ENCODE measurements at places on chromosomes 5 and 9. TPM values are rescaled to one million over a fixed set of nuclear protein-coding genes. Genes with fewer than 3 reads are reported as not detected.

Gene PITX1
- total RNA-seq: 3.1 TPM

Gene IL5
- not detected for total RNA-seq

Gene GGTA1
- total RNA-seq: under 0.01 TPM

Gene LCN10
- total RNA-seq: not detected

Gene TAF1L
- total RNA-seq: under 0.01 TPM

Gene GADD45G
- total RNA-seq: 2.3 TPM

Gene TUSC1
- 10.5 TPM for total RNA-seq

Gene CD14
- 4.1 TPM for total RNA-seq

Gene CDH9
- not detected for total RNA-seq

Gene NPR2
- total RNA-seq: 47.4 TPM

Gene IFNK
- not detected for total RNA-seq

Gene PDCD1LG2
- total RNA-seq: 6.9 TPM

Gene PRDM9
- not detected for total RNA-seq

Gene CCNI2
- under 0.01 TPM for total RNA-seq

Gene TLN1
- 214 TPM for total RNA-seq

Gene CACFD1
- total RNA-seq: 9.1 TPM

Gene ZBED3
- 1.0 TPM for total RNA-seq

Gene CCL28
- total RNA-seq: 2.8 TPM

Gene RNF208
- 0.33 TPM for total RNA-seq

Gene ABCA1
- 75.2 TPM for total RNA-seq

Gene SHROOM1
- 4.1 TPM for total RNA-seq

All from fibroblast of lung (primary cell).